Mucosa of descending colon (tissue), 3 donors: ENCODE measurements at places on chromosomes 2 and 18.

GRCh38 chr2:161713706-161714105, 89.5 kb downstream of the SLC4A10 start:
- no peak for DNase-seq

GRCh38 chr2:46296840-46297545, at the start of gene EPAS1:
Gene EPAS1, plus strand, starts transcription at chr2:46297407. Its CDS starts 505 bp downstream, at chr2:46297912.
- peak; percentile 97 for DNase-seq

DNA sequence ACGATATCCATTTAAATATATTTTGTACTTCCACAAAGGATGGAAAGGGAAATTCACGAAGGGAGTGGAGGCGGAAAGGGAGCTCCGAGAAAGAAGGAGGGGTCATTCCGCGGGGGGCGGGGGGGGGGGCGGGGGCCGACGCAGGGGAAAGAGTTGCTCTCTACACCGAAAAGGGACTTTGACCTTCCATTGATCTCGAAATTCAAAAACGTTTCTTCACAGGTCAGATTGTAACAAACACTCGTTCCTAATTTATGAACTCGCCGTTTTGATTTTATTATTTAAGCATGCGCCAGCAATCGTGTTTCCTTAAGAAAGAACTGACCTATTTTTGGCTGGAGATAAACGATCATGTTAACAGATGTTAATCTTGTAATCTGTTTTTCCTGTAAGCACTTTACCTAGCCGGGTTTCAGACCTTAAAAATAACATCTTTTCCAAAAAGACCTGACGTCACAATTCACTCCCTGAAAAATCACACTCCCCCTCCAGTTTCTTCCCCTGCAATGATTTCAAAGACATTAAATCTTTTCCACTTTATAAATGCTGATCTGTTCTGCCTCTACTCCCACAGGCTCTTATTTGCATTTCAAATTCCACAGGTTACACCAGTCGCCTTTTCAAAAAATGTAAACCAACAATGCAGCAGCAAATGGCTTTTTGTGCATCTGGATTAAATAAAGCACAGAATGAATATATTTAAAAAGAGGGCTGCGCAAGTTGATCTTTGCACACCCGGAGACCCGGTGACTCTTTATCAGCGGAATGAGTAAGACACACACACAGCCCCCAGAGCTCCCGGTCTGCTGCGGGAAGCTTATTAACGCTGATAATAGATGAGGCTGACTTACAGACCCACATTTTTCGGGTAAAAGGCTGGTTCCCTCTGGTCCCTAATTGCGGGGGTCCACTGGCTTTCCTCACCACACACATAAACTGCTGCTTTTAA, 1.6 kb downstream of the ZNF516 start:
- DNase-seq = no peak

DNA sequence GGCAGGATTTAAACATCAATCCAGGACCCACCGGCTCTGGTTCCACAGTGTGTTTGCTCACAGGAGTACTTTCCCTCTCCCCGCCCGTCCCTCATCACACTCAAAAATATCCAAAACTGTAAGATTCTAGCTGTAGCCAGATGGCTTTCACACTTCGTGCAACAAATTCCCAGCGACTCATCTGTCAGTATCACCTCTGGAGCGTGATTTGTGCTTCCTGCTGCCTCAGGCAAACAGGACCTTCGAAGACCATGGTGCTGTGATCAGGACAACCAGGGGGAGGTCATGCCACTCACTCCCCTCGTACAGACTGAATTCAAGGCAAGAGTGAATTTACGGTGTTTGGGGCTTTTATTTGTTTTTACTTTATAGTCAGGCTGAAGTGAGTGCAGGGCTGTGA, 154.5 kb upstream of the PID1 start:
- no peak for DNase-seq

- peak; percentile 56 for DNase-seq
These were observed 120.8 kb downstream of the GAREM1 start for GRCh38 chr18:32349728-32350395.
